ENCODE measurements at places on chromosomes 2 and 18.

DNA sequence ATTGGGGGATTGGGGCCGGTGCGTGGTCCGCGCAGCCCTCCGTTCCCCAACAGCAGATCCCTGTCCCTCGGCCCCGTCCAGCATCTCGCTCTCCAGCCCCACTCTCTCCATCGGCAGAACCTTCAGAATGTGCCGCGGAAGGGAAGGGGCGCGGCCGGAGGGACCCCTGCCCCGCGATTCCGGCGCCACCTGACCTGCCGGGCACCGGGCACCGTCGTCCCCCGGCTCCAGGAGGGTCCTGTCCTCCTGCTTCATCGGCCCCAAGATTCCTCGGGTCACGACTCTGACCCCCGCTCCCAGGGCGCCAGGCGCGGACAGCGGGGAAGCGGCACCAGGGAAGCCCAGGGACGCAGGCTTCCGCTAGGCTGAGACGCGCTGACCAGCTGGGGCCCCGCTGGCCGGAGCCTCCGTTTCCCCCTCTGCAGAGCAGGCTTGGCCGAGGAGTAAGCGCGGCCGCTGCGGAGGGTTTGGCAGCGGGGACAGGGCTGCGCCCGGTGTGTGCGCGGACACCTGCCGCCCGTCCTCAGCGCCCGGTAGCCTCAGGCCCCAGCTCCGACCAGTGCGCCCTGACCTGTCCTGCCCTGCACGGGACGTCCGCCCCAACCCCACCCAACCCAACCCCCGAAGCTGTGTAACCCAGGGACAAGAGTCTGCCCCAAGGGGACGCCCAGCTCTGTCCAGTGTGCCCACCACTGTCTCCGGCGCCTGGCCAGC is 16.8 kb upstream of the BOK start:
- no peak for DNase-seq

DNA sequence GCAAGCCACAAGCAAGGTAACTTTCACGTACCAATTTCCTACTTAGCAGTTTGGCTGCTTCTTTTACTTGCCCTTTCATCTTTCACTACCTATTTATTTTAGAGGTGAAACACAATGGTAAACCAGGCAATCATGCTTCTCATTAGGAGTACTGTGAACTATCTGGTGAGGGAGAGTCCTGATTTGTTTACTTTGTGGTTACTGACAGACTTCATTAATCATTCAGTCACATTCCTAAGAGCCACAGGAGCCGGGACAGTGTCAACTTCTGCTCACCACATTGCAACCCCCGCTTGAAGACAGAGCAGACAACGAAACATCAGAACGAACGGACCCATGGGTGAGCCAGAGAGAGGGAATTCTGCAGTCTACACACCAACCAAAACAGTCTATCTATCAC is 28.8 kb downstream of the TUBB6 start:
- DNase-seq = no peak

DNA sequence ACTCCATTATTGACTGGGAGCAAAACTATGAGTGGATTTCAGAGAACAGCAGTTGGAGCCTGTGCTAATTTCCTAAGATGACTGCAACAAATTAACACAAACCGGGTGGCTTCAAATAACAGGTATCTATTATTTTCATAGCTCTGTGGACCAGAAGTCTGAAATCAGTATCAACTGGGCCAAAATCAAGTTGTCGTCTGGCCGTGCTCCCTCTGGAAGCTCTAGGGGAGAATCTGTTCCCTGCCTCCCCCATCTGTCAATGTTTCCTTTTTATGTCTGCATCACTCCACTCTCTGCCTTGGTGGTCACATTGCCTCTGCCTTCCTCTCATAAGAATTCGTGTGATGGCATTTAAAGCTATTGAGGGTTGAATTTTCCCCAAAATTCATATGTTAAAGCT is 269.8 kb downstream of the TMX3 start:
- DNase-seq = no peak

DNA sequence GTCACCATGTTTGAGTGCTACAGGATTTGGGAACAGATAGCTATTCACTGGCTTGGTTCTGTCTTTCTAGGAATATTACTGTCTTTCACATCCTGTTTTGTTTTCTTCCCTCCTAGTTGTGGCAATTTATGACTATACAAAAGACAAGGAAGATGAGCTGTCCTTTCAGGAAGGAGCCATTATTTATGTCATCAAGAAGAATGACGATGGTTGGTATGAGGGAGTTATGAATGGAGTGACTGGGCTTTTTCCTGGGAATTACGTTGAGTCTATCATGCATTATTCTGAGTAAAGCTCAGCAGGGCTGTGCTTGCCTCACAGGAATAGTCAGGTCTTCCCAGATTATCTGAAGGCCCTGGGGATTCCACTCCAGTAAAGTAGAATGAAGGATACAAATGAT is 98.9 kb downstream of the ABI2 start:
- DNase-seq = peak; percentile 10

- DNase-seq = no peak
Observed at GRCh38 chr2:164969909-164970690, 14.8 kb upstream of the SLC38A11 start.

- DNase-seq = no peak
Observed at GRCh38 chr2:42901076-42901640, 108.8 kb upstream of the HAAO start.

- no peak for DNase-seq
Observed at GRCh38 chr2:55862246-55862645, 61.3 kb downstream of the EFEMP1 start.

DNA sequence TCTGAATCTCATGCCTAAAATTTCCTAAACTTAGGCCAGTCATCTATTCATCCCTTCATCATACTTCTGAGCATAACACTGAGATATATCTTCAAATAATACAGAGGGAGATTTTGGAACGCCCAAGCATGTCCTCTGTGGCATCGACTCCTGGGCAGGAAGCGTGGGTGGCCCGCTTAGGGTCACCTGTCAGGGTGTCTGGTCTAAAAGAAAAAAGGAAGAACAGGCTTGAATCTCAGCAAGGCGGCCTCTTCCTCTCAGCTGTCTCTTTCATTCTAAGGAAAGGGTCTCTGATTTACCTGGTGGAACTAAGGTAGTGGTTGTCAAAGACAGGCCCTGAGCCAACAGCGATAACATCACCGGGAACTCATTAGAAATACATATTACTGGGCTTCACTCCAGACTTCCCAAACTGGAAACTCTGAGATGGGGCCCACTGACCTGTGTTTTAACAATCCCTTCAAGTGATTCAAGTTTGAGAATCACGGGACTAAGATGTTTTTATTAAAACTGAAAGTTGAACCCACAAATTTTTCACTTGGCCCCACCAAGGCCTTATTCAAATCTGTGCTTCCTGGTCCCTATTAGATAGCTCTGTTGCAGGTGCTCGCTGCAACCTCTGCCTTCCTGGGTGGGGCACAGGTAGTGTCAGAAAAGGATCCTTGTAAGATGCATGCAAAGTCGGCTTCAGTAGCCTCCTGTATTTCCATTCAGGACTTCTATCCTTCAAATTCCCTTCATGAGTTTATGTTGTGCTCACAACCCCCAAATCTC is 162.3 kb upstream of the CCDC68 start:
- no peak for DNase-seq

GRCh38 chr2:239440511-239440959 is 39.7 kb upstream of the HDAC4 start:
- no peak for DNase-seq

DNA sequence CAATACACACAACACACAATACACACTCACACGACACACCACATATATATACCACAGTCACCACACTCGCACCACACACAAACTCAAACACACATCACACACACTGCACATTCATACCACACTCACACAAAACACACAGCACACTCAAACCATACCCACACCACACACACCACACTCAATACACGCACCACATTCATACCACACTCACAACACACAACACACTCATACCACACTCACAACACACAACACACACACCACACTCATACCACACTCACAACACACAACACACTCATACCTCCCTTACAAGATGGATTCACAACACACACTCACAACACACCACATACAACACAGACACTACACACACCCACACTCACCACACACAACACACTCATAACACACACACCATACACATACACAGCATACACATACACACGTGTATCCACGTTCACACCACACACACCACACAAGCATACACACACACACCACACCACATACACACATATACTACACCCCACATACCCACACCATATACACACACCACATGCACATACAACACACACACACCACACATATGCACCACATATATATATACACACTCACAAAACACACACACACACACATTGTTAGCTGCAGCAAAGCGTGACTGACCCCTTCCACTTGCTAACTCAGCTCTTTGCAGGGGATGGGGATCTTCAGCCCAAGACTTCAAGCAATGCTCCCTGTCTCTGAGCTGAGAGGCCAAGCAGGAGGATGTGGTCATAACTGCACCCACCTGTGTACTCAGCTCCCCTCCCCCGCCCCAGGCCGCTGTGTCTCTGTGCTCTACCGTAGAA is 59.0 kb downstream of the SDC1 start:
- no peak for DNase-seq

DNA sequence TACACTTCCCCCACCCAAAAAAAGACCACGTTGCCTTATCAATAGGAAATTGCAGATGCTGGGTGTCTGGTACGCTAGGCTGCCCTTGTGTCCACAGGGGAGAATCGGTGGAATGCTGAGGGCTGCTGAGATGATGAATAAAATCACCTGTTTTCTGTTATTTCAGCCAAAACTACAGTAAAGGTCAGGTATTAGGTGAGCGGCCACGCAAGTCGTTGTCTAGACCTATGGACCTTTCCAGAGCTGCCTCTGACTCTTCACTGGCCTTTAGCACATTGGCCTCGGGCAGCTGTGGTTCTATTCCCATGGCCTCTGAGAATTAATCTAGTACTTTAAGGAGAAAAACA is 89.6 kb downstream of the MTCL1 start:
- no peak for DNase-seq

Data from H54 (cell line).